Spleen (tissue), 13 donors: ENCODE measurements at places on chromosomes 7 and 10.

DNA sequence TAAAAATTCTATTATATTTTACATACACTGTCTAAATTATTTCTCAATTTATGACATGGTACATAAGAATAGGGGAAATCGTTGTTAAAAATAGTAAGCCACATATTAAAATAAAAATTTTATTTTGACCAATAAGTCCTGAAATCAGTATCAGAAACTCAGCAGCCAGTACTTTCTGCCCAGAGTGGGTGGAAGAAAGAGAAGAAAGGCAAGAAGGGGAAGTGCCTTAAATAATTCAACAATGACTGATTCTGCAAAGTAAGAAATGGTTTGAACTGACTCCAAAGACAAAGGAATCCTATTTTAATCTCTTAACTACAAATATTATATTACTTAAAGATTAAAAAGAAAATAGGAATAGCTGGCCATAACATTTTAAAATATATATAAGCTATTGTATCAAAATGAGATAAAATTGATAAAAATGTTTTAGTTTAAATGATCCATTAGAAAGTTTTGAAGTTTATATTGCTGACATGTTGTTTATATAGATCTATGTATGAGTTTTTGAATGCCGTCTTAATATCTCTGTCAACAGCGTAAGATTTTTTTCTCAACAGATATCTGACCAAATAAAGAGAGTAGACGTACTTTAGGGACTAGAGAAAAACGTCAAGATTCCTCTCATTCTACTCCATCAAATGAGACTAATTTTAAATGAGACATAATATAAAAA, 30.2 kb upstream of the NRCAM start:
- no peak for DNase-seq

GRCh38 chr10:77960829-77961329, 34.3 kb upstream of the DLG5 start:
- DNase-seq, result no peak

GRCh38 chr7:115889669-115889984, 140.9 kb downstream of the TFEC start:
- no peak for DNase-seq

DNA sequence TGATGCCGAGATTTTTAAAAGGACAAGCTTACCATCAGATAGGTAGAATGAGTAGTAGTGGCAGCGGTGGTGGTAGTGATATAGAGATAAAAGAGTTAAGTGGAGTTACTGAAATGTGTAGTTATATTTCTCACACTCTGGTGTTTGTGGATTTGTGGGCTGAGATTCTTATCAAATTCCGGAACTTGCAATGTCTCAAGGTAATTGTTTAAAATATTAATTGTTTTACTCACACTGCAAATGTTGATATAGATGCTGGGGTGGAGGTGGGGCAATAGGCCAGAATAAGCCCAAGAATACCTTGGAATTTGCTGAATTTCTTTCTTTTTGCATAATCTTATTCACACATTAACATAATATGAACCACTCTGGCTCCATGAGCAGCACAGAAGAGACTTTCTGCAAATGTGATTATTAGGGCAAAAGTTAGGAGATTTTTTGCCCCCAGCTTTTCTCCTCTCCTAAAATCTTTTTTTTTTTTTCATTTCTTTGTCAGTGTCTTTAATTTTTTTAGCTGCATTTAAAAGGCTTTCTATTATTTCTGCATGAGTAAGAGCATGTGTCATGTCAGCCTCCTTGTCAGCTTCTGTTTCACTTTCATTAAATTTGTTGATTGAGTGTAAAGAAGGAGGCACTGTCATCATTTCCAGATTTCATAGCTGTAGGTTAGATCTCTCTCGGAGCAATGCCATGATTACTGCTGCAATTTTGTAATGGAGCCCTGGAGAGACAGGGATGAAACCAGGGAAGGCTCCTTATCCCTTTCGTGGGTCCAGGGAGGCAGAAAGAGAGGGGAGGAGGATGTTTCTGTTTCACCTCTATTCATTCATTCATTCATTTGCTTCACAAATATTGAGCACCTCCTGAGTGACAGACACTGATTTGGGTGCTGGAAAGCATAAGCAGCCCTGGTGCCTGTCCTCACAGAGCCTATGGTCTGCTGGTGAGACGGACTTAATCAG, 13.1 kb upstream of the SGMS1 start:
- DNase-seq, result no peak

DNA sequence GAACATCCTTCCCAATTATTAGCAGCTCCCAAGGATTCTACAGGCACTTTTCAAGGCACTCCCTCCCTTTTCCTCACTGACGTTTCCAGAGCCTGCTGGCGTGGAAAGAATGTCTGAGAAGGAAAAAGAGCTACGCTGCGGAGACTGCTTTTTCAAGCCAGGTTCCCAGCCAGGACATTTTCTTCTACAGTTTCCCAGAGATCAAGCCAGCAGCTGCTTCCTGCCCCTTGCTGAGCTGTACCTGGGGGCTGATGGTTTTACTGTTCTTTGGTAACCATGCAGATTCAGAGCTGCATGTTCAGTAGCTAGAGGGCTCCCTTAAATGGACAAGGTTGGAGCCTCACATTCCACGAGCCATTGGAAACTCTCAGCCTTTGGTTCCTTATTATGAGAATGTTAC, 133.4 kb downstream of the EVX1 start:
- DNase-seq, result no peak

- DNase-seq, result no peak
These were observed 642.0 kb upstream of the LRRN3 start for GRCh38 chr7:110448918-110449317.

DNA sequence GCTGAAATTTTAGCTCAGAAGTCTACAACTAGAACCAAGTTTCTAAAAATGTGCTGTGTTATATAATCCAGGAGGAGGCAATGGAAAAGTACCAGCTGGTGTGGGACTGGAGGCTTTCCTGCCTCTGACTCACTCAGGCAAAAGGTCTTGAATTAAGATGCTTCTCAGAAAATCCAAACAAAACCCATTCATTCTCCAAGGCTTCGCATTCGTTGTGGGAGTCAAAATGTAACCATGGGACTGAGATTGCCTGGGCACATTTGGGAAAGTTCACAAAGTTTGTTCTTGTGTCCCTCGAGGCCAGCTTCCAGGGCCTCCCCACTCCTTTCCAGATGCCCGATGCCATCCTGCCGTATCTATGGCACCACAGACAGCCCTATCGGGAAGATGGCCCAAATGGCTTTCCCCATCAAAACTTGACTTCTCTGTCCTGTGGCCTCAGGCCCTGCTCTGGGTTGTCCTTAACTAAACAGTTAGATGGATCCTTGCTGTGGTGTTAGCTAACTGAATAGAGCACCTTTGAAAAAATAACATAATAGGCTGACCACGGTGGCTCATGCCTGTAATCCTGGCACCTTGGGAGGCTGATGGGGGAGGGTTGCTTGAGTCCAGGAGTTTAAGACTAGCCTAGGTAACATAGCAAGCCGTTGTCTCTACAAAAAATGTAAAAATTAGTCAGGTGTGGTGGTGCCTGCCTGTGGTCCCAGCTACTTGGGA, 180.5 kb downstream of the PFKFB3 start:
- no peak for DNase-seq

- DNase-seq, result no peak
These were observed 1005.5 kb downstream of the KCNMA1 start for GRCh38 chr10:76631884-76632766.

DNA sequence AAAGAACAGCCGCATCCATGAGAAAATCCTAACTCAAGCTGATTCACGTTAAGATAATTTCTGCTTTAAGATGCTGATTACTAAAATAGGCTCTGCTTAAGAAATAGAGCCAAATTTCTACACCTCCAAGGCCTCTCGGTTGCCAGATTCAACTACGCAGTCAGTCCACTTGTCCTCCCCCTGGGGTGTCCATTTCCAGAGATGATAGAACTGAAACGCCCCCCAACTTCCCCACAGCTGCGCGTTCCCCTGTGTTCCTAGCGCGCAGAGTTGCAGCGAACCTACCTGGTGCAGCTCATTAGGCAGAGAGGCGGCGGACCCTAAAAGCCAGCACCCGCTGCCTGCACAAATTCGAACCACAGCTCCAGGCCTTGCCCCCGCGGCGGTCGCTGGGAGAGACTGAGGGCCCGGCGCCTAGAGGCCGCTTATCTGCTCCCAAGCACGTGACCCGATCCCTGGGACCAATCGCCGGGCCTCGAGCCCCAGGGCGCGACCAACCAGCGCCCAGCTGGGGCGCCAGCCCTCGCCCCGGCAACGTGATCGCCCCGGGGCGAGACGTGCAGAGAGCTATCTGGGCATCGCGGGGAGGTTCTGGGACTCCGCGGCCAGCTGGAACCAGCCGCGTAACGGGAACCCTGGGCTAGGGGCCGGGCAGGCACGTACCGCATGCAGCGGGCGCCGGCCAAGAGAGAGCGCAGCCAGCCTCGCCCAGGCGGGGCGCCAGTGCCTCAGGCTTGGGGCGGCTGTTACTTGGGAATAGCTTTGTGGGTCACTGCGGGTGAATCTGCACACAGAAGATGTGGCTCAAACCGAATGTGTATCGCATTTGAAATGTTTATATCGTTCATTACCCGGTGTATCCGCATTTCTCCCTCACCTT, at the start of gene PPP1R3C:
PPP1R3C (minus strand) TSS at position 401 of the 880 bp plus-strand sequence; CDS start at position 299, 102 bp downstream.
- peak; percentile 86 for DNase-seq

GRCh38 chr10:112919721-112920120, 30.3 kb upstream of the TCF7L2 start:
- no peak for DNase-seq

GRCh38 chr10:51744235-51745000, 45.0 kb upstream of the CSTF2T start:
- DNase-seq, result no peak

DNA sequence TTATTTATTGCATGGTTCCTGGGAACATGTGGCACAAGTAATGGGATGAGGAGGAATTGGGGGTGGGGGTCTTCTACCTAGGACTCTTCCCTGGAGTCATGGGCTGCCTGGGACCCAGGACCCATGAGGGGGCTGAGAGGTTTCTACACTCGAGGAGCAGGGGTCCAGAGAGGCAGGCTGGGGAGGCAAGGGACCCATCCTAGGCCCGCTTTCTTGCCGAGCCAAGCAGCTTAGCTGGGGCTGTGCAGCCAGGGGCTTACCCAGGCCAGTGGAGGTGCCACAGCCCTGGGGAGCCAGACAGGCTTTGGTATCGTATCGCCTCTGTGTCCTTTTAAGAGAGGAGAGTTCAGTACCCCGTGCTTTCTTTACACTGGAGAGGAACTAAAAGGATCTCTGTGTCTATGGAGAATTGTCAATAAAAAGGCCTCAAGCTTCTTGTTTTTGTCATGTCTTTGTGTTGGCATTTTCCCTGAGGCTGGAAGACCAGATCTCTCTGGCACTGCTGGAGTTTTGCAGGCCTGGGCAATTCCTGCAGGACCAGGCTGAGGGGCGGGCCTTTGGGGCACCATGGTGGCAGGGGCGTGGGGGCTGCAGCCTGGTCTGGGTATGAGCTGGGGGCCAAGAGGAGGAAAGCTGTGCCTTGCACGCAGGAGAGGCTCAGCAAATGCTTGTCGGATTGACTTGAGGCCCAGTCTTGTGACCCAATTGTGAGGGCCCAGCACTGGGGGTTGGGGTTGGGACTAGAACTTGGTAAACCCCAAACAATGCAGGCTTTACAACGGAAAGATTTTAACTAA, 11.1 kb downstream of the SFRP5 start:
- no peak for DNase-seq

DNA sequence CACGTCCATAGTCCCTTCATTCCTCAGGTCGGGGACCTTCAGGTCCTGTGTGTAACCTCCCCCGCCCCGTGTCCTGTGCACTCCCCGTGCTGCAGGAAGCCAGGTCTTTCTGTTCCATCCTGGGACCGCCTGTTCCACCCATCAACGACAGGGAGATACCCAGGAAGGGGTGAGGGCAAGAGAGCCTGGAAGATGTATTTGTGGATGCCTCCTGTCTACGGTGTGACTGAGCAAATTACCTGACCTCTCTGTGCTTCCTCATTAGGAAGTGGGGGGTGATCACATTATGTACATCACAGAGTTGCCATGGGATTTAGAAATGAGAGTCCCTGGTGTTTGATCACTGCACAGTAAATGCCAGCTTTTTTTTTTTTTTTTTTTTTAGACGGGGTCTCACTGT, 46.3 kb downstream of the GRID2IP start:
- DNase-seq, result no peak

- DNase-seq, result no peak
These were observed 59.7 kb downstream of the CAMK2B start for GRCh38 chr7:44265728-44266127.

DNA sequence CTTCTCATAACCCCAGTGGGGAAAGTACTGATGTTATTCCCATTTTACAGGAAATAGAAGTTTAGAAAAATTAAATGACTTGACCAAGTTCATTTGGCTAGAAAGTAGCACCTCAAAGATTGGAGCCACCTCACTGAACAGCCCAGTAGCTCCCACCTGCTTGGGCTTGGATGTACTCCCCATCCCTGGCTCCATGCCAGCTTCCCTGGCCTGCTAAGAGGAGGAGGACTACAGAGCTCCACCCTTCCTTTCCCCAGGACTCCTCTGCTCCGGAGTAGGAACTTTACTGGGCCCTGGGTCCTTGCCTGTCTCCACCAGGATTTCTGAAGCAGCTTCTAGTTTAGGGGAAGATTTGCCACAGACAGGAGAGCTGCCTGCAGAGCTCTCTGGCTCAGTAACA, 3.1 kb downstream of the HPS6 start:
- DNase-seq, result no peak

GRCh38 chr7:46360811-46361210, 439.7 kb upstream of the IGFBP3 start:
- DNase-seq, result no peak

- DNase-seq, result no peak
These were observed 31.5 kb upstream of the OR9A4 start for GRCh38 chr7:141884539-141885225.

DNA sequence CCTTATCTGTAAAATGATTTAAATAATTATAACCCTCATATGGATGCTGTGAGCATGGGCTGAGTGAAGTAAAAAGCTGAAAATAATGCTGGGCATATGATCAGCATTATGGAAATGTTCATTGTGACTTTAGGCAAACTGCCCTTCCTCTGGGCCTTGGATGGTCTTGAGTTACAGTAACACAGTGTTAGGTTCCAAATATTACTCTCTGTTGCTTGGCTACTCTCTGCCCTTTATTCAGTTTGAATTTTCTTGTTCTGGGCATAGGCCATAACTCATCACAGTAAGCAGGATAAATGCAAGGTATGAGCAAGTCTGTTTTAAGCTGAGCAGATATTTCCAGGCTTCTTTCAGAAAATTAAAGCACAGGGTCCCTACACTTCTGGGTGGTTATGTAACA, 868.0 kb downstream of the KCNMA1 start:
- no peak for DNase-seq

DNA sequence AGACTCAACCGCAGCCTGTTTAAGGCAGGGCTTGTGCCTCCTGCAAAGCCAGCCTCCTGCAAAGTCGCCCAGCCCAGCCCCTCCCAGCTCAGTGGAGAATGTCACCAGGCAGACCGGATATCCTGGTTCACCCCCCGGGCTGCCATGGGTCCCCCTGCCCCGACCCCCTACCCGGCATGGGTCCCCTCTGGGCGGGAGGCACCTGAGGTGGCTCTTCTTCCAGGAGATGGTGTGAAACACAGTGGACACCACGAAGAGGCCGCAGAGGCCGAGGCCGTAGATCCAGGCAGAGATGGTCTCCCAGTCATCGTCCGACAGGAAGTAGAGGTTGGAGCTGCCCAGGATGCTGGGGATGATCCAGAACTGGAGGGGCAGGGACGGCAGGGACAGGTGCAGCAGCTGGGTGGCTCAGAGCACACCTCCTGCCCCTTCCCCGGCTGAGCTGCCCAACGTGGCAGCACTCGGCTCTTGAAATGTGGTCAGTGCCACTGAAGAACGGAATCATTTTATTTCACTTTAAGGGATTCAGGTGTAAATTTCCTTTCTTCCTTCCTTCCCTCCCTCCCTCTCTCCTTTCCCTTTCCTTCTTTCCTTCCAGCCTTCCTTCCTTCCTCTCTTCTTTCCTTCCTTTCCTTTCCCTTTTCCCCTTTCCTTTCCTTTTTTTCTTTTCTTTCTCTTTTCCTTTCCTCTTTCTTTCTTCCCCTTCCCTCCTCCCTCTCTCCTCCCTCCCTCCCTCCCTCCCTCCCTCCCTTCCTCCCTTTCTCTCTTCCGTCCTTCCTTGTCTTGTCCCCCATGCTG, 36.7 kb upstream of the RADIL start:
- DNase-seq, result no peak
